HT-29 (cell line): ENCODE measurements at places on chromosomes 13 and 19.

DNA sequence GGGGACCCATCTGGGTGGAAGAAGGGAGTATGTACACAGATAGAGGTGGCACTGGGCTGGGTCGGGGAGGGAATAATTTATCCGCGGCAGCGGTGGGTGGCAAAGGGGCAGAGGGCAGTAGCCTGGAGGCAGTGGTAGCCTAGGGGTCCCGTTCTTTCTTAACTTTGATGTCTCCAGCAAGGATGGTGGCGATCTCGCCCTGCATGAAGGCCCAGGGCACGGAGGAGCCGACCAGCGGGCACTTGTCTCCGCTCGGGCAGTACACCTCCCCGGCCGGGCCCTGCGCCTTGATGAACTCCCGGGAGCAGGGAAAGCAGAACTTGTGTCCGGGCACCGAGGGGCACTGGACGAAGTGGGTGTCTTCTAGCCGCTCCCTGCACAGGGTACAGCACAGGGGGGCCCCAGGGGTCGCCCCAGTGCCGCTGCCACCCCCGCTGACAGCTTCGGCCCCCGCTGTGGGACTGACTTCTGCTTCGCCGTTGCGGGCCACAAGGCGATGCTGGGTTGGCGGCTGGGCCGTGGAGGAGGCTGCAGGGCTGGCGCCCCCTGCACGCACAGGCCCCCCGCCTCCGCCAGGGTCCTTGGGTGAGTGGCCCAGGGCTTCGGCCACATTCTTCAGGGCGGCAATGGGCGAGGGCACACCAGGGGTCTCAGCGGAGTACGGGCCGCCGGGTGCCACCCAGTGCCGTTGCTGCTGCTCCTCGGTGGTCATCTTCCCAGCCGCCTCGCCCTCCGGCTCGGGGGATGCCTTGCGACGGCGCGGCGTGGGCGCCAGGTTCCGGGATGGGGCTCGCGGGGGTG, 1.9 kb downstream of the IRF2BP1 start:
- DNase-seq = no peak

DNA sequence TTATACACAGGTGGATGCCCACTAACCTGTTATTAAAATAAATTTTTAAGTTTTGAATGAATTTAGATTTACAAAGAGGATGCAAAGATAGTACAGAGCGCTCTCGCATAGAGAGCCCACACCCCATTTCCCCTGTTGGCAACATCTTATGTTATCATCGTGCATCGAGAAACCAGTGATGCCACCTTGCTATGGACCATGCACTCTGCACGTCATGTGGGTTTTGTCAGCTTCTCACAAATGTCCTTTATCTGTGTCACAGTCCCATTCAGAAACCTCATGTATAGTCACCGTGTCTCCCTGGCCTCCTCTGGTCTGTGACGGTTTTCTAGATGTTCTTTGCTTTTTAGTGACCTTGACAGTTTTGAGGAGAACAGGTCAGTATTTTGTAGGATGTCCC, 60.0 kb downstream of the ING1 start:
- DNase-seq = no peak

DNA sequence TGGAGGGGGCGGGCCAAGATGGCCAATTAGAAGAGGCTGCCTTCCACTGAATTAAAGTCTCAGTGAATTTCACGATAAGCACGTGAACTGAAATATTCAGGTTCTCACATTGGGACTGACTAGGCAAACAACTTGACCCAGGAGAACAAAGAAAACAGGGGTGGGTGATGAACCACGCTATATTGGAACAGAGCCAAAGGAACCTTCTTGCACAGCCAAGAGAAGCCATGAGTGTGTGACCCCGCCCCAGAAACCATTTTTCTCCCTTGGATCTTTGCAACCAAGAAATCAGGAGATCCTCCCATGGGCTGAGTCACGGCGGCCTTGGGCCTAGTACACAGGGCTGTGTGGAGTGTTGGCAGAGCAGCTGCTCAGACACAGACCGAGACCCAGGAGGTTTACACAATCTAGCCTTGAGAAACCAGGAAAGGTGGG, 36.8 kb downstream of the ERICH4 start:
- peak; percentile 57 for DNase-seq

DNA sequence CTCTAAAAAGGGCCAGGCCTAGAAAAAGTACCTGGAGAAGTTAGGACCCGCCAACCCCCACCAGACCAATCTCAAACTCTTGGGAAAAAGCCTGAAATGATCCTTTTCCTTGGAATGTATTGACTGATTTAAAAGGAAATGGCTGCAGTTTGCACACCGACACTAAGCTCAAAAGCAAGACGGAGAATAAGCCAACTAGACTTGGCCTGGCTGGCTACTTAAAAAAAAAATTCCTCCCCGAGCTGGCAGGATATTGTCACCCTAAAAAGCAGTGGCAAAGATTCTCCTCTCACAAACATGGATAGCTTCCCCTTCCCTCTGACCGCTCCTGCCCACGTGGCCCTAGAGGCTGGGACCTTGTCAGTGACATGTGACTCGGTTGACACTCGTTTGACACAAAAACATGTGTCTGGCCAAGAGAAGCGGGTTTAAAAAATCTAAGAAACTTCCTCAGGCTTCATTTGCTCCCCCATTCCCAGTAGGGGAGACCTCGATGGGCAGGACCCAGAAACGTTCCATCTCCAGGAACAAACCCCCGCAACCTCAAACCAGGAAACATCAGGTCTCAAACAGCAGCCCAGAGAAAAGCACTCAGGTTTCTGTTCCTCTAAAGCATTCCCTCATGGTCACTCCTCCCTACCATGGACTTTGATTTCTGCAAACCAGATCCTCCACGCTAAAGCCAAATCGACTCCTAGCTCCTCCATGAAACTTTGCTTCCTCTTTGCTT, 1.3 kb downstream of the RFX1 start:
- no peak for DNase-seq

GRCh38 chr13:79686441-79686840, 205.5 kb downstream of the NDFIP2 start:
- DNase-seq = no peak

GRCh38 chr19:4671185-4671851, 1.2 kb upstream of the MYDGF start:
- no peak for DNase-seq

GRCh38 chr19:8391198-8392016, 1.2 kb downstream of the RAB11B start:
- no peak for DNase-seq

DNA sequence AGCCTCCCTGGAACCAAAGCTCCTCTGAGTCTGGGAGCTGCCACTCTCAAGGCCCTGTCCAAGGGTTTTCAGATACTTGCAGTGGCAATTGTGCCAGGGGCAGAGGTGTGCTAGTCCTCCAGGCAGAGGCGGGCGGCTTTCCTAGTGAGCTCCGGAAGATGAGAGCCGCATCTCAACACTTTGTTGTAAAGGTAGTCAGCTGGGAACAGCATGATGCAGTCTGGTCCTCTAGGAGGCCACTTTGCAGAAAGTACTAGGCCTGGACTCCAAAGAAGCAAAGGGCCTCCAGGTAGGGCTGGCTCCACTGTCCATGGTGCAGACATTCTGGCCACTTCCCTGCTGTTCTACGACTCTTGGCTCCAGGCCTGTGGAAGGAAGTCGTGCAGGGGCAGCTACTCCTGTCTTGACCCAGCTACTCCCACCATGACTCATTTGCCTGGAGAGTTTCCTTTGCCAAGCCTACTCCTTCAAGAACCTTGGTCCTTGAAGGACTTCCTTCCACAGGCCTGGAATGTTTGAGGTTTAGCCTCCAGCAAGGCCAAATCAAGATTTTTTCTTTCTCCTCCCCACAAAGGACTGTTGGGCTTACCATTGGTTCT, 9.9 kb upstream of the ZNF536 start:
- no peak for DNase-seq

DNA sequence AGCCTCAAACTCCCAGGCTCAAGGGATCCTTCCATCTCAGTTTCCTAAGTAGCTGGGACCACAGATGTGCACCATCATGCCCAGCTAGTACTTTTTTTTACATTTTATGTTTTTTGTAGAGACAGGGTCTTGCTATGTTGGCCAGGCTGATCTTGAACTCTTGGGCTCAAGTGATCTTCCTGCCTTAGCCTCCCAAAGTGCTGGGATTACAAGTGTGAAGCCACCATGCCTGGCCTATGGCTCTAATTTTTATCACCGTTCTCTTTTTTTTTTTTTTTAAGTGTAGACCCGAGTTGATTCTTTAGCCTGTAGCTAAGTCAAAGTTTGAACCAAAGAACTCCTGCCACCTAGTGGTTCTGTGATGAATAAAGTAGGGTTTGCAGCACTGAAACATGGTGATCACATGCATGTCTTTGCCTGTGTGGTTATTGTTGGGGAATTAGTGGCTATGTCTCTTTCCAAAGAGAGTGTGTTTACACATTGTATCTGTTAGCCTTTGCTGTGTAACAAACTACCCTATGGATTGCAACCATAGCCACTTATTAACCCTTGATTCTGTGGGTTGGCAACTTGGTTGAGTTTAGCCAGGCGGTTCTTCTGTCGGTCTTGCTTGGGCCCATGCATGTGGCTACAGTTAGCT, 11.6 kb downstream of the NFILZ start:
- DNase-seq = peak; percentile 23

- no peak for DNase-seq
Observed at GRCh38 chr19:15123031-15123890, 16.1 kb downstream of the SYDE1 start.

GRCh38 chr13:61795580-61795979, 379.9 kb upstream of the PCDH20 start:
- DNase-seq = no peak

- peak; percentile 43 for DNase-seq
Observed at GRCh38 chr19:47229676-47230053, 1.3 kb downstream of the BBC3 start.

- no peak for DNase-seq
Observed at GRCh38 chr19:28401739-28402424, 811.1 kb downstream of the UQCRFS1 start.

GRCh38 chr19:1923319-1923718, 17.7 kb upstream of the CSNK1G2 start:
- no peak for DNase-seq

DNA sequence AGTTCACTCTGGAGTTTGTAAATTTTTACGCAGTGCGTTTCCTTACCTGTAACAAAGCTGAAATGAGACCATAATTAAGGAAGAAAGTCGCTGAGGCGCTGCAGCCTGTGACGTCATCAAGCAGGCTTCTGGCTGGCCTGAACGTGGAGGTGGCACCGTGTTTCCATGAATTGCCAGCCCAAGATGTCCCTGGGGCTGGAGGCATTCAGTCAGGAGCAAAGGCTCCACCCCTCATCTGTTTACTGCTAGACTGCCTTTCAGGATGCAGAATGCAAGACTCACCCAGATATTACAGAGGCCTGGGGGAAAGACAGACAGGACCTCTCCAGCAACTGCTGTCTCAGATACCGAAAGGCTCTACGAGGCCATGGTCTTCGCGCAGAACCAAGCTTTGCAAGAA, 424.6 kb downstream of the TSHZ3 start:
- DNase-seq = no peak

DNA sequence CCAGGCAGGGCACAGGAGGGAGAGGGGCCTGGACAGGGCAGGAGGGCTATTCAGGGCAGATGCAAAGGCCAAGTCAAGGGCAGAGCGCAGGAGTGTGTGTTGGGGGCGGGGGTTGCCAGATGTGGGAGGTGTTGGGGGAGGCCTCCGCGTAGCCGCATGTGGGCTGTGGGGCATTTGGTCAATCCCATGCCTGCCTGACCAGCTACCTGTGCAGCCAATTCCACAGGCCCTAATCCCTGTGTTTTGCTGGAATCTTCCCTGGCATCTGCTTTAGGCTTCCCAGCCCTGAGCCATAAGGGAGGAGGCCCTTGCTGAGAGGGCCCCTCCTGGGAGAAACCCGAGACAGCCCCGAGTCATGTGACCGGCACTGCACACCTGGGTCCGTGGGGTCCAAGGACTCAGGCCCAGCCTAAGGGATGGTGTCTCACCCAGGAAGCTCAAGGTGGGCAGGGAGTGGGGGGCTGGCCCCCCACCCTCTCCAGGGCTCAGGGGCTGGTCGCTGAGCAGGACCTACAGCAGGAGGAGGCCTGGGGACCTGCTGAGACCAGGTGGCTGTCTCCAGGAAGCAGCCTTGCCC, 20.3 kb downstream of the RFX1 start:
- DNase-seq = no peak

- no peak for DNase-seq
Observed at GRCh38 chr19:366205-366783, 21.7 kb upstream of the MIER2 start.

DNA sequence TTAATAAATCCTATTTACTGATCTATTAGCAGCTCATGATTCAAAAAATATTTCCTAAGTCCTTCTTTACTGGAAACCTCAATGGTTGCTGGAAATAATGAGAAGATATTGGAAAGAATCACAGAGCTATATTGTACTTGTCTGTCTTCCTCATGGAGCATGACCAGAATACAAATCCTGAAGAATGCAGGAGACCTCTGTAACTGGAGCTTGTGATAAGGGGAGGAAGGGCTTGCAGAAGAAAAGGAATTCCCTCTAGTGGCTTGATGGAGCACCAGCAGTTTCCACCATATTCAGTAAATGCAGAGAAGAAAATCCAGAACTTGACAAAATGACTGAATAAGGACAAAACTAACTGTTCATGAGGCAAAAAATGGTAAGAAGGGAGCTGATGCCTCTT, 1333.1 kb downstream of the EFNB2 start:
- peak; percentile 67 for DNase-seq

GRCh38 chr13:76884186-76884906, 1.9 kb downstream of the KCTD12 start:
- peak; percentile 62 for DNase-seq

GRCh38 chr19:53782698-53783097, 41.4 kb downstream of the NLRP12 start:
- DNase-seq = no peak

GRCh38 chr13:49464621-49465325, 20.7 kb downstream of the SETDB2 start:
- DNase-seq = no peak

DNA sequence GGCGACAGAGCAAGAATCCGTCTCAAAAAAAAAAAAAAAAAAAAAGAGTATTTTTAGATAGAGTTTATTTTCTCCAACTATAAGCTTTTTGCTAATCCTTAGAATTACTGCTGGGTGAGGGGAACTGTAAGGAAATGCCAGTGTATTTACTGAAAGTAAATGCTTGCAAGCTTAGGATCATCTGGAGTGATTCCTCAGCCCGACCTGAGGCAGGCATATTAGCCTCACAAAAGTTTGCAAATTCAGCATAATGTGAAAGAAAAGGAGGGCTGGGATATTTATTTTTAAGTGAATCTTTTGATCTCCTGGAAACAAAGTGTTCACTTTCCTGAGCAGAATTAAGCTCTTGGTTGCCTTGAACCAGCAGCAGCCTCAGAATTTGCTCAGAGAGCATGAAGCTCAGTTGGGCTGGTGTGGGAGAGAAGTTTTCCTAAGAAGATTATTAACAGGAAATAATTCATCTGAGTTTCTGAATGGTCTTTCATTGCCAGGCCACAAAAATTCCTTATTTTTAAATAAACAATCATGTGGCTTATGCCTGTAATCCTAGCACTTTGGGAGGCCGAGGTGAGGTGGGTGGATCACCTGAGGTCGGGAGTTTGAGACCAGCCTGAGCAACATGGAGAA, 24.7 kb upstream of the SPATA13 start:
- DNase-seq = no peak

GRCh38 chr13:79491715-79492114, 10.8 kb downstream of the NDFIP2 start:
- peak; percentile 20 for DNase-seq

- DNase-seq = no peak
Observed at GRCh38 chr19:46785054-46785979, 3.1 kb downstream of the SLC1A5 start.
